ENCODE measurements at places on chromosomes 5 and 9.
A peak's percentile ranks its signal among the peaks of the same experiment; 100 is the strongest.

GRCh38 chr5:36640949-36641348, 34.5 kb downstream of the SLC1A3 start:
- no peak for DNase-seq

- no peak for DNase-seq
These were observed 184.6 kb upstream of the DMAC1 start for GRCh38 chr9:7984203-7984602.

DNA sequence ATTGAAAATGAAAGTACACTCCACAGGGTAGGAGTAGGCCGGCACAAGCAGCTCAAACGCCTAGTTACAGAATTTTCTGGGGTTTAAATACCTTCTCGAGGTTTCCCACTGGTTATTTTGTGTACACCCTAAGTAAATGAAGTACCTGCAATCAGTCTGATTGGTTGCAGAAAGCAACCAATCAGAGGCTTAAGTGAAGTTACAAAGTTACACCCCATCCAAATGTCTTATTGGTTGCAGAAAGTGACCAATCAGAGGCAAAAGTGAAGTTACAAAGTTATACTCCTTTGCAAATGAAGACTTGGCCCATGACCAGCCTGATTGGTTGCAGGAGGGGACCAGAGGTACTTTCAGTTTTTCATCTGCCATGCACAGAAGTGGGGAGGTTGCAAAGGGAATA, 33.2 kb upstream of the ERAP2 start:
- DNase-seq = no peak

GRCh38 chr5:140116716-140117115, 2.8 kb downstream of the PURA start:
- DNase-seq = no peak

DNA sequence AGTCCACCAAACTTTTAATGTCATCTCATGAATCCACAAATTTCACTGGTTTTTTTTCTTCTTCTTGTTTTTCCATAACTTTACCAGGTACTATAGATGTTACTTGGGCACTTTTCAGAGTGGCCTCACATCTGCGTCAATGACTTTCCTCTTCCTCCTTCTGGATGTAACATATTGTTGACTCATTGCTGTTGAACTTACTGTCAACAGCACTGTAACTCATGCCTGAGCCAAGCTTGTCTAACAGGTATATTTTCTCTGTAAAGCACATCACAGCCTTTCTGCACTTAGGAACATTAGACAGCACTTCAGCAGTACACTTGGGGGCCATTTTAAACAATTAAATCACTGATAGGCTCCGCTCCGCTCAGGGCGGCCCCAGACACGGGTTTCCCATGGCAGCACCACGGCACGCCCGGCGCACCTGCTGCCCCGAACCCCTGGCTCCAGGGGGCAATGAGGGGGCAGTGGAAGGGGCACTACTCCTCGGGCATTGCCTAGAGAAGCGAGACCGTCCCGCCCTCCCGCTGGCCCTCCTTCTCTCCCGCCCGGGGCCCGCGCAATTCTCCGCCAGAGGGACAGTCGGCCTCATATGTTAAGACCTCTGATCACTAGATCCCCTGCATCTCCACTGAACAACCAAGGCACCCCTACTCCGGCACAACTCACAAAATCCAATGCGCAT, 41.9 kb upstream of the SPATA31C2 start:
- no peak for DNase-seq

DNA sequence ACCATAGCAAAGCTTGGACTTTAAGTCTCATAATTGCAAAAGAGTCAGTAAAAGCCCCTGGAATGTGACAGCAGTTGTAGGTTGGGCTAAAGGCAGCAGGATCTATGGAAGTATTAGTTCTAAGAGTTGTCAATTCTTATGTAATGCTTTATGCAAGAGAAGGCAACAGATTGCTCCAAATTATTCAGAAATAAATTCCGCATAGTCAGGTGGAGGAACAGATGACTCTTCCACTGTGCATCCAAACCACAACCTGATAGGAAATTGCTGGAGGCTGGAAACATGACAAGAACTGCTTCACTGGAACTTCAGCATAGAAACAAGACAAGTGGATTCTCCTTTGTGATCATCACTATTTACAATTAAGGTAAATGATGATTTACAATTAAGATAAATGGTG, 101.0 kb downstream of the STARD4 start:
- DNase-seq = no peak

DNA sequence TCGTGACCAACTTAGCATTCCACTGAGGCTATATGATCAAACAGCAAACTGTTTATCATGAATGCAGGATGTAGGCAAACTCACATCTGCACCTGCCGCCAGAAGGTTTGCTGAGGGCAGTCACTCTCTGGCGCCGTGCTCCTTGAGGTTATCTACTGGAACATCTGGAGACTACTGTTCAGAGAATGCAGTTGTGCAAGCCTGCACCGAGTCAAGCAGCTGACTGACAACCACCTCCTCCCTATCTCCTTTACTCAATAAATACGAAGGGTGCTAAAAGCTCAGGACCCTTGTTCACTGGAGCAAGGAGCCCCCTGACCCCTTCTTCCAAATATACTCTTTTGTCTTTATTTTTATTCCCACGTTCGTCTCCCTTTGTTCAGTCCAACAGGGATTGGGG, 27.1 kb downstream of the CCDC125 start:
- no peak for DNase-seq

DNA sequence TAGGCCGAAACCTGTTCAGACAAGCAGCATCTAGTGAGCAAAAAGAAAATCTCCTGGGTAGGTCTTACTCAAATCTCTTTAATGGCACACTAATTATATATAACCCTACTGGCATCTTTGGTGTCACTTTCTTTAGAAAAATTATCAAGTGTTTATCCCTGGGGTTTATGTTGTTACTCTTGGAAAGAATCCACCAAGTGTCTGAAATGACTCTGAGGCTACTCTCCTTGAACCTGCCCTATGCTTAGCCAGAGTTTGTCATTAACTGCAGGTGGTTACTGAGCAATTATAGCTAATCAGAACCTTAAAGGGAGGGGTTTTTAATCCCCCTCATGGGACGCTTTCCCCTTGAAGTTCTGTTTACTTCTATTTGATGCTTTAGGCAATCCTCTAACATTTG, 381.9 kb downstream of the PLK2 start:
- no peak for DNase-seq

- DNase-seq = peak; percentile 6
These were observed 232.7 kb downstream of the RFK start for GRCh38 chr9:76161541-76161940.

DNA sequence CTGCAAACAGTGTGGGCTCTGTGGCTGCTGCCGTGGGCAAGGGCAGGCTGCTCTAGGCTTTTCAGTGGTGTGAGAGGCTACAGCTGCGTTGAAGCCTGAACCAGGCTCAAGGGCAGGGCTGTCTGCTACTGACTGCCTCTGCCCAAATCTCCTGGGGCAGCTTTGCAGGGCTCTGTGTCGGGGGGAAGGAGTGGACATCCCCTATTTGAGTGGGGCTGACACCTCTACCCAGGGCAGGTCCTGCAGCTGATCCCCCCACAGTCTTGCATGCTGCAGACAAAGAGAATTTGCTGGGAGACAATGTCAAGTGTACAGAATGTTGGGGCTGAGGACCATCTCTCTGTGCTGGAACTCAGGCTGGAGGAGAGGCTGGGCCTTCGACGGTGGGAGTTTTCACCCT, 240.2 kb downstream of the PBX3 start:
- DNase-seq = no peak

DNA sequence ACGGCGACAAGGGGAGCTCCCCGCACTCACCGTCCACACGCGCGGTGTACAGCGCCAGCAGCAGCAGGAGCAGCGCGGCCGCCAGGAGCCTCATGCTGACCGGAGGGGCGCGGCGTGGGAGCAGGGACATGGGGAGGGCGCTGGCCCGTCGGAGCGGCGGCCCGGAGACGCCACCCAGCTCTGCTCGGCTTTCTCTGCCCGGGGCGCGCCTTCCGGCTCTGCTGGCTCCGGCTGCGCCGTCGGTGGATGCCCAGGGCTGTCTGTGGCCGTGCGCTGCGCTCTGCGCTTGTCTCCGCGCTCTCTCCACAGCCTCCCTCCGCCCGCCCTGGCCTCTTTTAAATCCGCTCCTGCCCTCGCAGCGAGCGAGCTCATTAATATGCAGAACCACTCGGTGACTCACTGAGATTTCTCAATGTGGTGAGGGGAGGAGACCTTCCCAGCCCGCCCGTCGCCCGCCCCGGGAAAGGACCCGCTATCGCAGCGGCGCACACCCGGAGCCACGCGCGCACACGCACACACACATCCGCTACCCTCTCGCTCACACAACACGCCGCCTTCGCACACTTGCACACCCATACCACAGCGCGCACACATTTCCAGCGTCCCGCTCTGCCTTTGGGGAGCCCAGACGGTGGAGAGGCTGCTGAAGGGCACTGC, at the start of gene CXCL14:
CXCL14 (minus strand) TSS at position 307 of the 657 bp plus-strand sequence; CDS start at position 94, 213 bp downstream.
- DNase-seq = peak; percentile 23

GRCh38 chr9:126147936-126148870, 178.4 kb upstream of the MVB12B start:
- DNase-seq = no peak

DNA sequence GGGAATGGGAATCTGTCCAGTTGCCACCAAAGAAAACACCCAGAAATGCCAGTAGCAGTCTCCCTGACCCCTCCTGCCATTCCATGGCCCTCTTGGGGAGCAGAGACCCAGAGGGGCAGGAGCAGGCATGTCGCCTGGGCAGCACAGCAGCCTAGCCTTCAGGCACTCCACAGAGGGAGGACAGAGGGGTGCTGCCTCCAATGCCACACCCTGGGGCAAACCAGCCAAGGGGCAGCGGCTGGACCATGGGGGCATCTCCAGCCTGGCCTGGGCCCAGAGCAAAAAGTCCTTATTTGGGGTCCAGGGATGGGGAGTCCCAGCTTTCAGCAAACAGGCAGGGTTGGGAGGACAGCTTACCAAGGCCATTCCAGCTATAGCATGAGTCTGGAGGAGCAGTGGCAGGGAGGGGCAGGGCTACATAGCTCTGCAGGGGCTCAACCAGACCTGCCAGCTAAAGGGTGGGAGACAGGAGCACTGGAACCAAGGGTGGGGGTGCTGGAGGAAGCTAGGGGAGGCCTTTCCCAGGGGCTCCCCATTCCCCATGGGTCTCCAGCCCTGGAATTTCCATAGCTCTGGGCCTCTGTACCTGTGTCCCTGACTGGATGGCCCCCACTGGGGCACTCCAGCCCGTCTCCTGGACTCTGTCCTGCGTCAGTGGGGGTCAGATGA, 6.7 kb downstream of the BRD3 start:
- no peak for DNase-seq

GRCh38 chr5:105304859-105305258, 1742.3 kb upstream of the NUDT12 start:
- DNase-seq = no peak

DNA sequence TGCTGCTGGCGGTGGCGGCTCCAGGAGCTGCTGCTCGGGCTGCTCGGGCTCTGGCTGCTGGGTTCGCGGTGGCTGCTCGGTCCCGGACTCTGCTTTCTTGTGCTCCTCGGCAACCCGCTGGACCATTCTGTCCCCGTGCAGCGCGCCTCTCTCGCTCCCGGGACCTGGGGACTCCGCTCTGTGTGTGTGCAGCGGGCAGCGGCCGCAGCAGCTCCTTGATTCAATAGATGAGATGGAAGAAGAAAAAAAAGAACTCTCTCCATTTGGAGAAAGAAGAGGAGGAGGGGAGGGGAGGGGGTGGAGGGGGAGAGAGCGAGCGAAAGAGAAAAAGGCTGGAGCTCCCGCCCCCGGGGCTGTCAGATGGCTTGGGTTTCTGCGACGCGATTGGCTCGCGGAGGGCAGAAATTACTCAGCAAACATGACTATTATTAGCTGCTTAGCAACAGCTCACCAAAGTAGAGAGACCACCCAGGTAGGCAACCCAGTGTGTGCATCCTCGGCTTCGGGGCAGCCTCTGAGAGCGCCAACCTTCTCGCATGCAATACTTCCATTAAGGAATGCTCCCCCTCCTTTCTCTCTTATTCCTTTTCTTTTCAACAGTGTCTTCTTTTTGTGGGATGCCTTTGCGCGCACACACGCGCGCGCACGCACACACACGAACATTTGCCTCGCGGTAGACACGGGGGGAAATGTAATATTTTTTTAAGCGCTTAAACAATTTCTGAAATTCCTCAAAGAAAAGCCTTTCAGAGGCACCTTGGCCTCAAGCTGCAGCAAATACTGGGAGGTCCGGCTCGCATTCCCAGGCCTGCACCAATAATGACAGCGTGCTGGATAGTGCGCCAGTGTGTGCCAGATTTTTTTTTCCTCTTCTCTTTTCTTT, 7.6 kb downstream of the PTCH1 start:
- peak; percentile 80 for DNase-seq

- DNase-seq = no peak
These were observed 36.7 kb downstream of the ABLIM3 start for GRCh38 chr5:149177911-149178565.

- no peak for DNase-seq
These were observed 138.4 kb downstream of the KCNIP1 start for GRCh38 chr5:170642066-170642735.

GRCh38 chr9:107738789-107739188, 249.2 kb upstream of the KLF4 start:
- DNase-seq = no peak

- no peak for DNase-seq
These were observed 258.0 kb downstream of the YTHDC2 start for GRCh38 chr5:113771483-113771882.

GRCh38 chr5:66222455-66222854, 78.4 kb downstream of the SREK1 start:
- DNase-seq = no peak

DNA sequence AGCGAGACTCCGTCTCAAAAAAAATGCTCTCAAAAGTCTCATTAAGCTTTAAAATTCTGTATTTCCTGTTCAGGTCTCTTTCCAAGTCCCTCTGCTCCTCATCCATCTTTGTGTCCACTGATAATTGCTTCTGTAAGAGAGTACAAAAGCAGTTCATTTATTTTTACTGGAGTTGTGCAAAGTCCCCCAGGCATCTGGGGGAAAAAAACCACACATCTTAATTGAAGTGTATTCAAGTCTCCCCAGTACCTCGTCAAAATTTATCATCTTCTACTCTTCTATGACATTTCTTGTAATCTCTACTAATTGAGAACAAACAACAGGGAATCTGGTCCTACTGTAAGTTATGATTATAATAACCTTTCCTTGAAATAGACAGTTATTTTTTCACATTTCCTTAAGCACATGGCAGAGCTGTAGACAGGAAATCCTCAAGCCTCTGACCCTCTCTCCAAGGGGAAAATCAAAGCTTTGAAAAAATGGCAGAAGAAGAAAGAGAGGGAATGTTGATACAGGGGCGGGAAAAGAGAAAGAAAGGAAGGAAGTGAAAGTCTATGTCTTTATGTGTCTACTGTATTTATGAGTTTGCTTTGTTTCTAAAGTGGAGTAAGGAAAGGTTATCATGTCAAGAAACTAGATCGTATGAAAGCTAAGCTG, 51.5 kb downstream of the RAI14 start:
- DNase-seq = no peak

GRCh38 chr5:168341178-168341577, 49.7 kb downstream of the WWC1 start:
- no peak for DNase-seq

Data from hepatic stellate cell (primary cell).